ENCODE measurements at places on chromosomes 2 and 18.

DNA sequence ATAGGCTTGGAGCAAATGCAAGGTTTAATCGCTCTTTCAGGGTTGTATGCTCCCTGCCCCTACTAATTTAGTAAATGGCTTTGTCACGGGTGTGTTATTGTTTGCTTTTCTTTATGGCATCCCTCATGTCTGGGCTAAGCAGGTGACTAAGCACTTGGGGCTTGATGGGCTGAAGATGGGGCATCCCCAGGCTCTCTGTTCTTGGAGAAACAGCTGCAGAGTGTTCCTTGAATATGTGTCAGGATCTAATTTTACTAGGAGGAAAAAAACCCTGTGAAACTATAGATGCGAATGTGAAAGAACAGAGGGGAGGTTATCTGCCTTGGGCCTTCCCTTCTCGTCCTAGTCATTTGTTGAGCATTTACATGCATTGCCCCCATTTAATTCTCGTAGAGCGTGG is 94.7 kb upstream of the TAF1B start:
- DNase-seq: no peak

GRCh38 chr18:33212363-33212762 is 228.2 kb downstream of the CCDC178 start:
- no peak for DNase-seq

- DNase-seq: no peak
These were observed 16.9 kb downstream of the STEAP3 start for GRCh38 chr2:119240311-119241204.

- no peak for DNase-seq
These were observed 65.0 kb downstream of the BABAM2 start for GRCh38 chr2:27955384-27956161.

GRCh38 chr2:233938676-233939370 is 21.6 kb downstream of the TRPM8 start:
- no peak for DNase-seq

GRCh38 chr2:19944205-19944845 is 42.5 kb upstream of the TTC32 start:
- no peak for DNase-seq

DNA sequence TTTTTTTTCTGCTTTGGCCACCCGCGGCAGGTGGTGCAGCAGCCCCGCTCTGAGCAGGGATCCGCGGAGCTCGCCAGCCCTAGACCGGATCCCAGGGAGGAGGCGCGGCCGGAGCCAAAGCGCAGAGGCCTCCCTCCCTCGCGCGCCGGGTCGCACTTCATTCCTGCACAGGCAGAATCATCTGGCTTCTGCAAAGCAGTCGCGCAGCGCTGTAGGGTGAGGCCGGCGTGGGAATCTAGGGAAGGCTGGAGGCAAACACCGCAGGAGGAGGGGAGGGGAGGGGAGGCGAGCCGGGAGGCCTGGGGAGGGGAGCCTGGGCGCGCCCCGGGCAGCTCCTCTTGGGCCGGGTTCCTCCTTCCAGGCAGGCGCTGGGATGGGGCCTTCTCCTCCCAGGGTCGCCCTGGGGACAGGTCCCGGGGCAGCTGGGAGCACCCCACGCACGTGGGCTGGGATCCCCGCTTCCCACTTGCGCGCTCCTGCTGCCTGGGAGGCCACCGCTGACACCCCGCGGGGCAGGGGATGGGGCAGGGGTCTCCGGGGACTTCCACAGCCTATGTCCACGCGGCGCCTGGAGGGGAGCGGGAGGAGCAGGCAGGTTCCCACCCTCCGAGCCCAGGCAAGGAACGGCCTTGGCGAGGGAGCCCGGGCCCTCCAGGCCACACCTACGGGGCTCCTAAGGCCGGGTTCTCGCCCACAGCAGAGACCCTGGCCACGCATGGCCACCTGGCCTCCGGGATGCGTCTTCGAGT is 45.0 kb downstream of the MBP start:
- DNase-seq: no peak

DNA sequence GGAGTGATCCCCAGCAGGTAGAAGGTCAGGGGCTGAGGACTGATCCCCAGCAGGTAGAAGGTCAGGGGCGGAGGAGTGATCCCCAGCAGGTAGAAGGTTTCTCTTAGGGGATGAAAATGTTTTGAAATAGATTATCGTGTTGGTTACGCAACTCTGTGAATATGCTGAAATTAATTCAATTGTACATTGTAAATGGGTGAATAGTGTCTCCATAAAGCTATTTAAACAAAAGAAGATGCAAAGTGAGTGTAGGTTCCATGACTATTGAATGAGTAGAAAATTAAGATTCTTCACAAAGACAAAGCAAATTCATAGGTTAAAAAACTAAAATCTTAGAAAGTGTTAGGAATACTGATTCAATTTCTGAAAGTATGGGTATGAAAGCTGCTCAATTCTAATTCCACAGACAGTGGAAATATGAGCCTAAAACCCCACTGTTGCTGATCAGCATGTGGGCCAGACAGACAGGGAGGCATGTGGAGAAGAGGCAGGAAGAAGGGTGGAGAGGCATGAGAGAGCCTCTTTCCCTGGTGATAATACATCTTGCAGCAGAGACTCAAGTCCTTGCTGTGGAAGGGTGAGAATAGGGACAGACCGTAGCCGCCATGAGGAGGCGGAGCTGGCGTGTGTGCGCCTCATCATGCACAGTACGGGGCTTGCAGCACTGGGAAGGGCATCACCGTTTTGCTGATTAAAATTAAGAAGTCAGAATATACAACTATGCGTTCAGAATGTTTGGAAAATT is 85.9 kb upstream of the NFATC1 start:
- DNase-seq: no peak

- no peak for DNase-seq
These were observed 19.7 kb upstream of the IL18R1 start for GRCh38 chr2:102335871-102336366.

DNA sequence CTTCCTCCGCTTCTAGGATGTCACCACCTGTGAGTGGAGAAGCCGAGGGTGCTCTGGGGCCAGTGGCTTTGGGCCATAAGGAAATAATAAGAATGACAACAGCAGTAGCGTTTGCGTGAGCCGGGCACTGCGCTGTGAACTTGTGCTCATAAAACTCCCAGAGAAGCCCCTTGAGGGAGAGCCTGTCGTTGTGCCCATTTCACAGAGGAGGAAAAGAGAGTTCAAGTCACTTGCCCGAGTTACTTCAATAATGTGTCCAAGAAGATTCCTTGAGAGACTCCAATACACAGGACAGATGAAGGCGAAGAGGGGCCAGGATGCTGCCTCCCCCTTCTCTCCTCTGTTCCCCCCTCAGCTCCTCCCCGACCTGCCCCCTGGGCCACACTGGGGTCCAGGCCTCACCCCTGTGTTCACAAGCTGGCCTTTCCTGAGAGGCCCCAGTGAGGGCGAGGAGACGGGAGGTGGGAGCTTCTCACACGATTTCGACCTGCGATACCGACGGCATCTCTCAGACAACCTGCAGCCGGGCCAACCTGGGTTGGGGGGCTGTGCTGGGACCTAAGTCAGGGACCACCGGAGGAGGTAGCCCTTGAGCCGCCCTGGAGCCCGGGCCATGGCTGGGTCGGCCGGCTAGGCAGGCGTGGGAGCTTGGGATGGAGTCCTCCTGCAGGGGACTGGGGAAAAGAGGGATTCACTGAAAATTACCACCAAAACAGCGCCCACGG is 53.5 kb upstream of the UBE2F start:
- DNase-seq: no peak

- no peak for DNase-seq
These were observed 16.4 kb upstream of the MAP3K20 start for GRCh38 chr2:173059292-173059691.

All from brain pericyte (primary cell).